Jurkat, Clone E6-1 (cell line): ENCODE measurements at places on chromosomes 5 and 9.

DNA sequence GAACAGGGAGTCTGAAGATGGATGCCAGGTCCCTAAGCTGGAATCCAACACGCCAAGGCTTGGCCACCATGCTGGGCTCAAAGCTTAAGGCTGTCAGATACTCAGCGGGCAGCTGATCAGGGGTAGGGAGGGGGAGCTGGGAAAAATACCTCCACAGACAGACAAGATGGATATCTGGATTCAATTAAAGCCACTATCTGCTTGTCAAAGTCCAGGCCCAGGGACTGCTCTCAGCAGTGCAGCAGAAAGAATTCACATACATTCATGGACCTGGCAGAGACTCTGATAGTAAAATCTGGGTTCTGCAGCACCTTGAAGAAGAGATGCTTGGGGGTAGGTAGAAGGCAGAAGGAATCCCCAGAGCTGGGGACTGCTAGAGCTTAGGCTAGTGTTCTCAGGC, 3.2 kb upstream of the RPP25L start:
- DNase-seq = no peak

DNA sequence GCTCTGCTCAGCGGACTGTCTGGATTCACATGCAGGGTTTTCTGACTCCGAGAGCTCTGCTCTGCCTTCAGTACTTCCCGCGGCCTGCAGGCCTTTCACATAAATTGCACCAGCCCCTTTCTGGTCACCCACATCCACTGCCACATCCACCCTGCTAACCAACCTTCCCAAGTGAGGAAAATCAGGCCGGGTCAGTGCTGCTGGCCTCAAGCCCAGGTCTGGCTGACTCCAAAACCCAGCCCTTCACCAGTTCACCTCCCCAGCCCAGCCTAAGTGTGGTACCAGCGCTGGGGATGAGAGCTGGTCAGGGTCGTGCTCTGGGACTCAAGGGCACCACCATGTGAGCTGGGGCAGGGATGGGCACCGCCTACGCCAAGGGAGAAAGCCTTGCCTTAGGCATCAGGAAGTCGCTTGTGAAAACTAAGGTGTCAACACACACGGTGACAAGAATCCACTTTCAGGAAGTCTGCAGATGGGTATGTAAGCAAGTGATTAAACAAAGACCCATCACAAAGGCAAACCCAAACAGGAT, 12.3 kb downstream of the LMAN2 start:
- no peak for DNase-seq

GRCh38 chr9:97038611-97039513, at the start of gene CTSV:
TSS of gene CTSV (minus strand) at chr9:97039142. CDS start at chr9:97038043, 1,099 bp downstream.
- peak; percentile 85 for DNase-seq

GRCh38 chr9:6575324-6576034, 70.0 kb downstream of the GLDC start:
- DNase-seq = no peak

GRCh38 chr9:130431536-130432303, 13.0 kb upstream of the ASS1 start:
- DNase-seq = no peak

GRCh38 chr9:77417566-77417965, 230.6 kb downstream of the GNA14 start:
- no peak for DNase-seq

DNA sequence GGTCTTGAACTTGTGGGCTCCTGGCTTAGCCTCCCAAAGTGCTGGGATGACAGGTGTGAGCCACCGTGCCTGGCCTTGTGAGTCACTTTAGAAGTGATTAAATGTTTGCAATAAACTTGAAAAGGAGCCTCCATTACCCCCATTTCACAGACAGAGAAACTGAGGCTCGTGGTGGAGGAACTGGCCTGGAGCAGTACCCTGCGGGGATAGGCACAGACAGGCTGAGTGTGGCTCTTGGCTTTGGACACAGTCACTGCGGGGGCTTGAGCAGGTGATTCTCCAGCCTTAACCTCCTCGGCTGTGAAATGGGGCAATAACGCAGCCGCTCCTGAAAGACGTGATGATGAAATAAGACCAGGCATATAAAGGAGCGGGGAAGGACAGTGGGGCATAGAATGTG, 40.9 kb upstream of the IER5L start:
- DNase-seq = no peak

DNA sequence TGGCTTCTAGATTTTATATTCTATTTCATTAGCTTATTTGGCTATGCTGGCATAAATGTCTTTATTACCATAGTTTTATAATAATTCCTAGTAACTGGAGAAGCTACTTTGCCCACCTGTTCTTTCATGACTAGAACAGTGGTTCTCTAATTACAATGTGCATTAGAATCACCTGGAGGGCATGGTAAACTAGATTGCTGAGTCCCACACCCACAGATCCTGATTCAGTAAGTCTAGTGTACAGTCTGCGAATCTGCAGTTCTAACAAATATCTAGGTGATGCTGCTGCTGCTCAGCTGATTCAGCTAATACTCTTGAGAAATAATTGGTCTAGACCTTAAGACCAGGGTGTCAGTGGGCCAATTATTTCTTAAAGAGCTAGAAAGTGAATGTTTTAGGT, 35.5 kb downstream of the RNF38 start:
- DNase-seq = no peak
